BJ (cell line): ENCODE measurements at places on chromosomes 6 and 20.
A peak's percentile ranks its signal among the peaks of the same experiment; 100 is the strongest.

DNA sequence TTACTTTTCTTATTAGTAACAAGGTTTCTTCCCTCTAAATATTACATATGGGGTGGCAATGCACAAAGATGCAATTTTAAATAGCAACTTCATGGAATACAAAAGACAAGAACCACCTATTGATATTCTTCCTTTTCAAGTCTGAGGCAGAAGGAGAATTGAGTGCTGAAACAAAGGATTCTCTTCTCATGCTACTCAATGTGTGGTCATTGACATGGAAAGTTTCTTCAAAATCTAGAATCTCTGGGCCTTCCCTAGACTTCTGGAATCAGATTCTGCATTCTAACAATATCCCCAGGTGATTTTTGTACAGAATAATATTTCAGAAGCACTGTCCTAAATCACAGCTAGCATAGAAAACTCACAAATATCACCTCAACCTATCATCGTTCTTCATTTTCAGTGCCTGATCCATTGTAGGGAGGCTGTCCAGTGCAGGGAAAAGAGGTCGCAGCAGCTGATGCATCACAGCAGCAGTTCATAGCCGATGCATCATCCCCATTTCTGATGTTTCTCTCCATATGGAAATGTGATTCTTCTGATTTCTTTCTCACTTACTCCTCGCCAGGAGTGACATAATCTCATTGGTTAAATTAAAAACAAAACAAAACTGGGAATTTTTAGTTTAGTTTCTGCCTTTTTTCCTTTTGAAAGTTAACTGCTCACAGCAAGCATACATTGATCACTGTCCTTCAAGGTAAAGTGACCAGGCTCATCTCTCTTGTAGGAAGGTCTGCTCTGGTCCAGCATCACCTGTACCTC lies 139.5 kb upstream of the FAM83B start:
- DNase-seq = no peak

DNA sequence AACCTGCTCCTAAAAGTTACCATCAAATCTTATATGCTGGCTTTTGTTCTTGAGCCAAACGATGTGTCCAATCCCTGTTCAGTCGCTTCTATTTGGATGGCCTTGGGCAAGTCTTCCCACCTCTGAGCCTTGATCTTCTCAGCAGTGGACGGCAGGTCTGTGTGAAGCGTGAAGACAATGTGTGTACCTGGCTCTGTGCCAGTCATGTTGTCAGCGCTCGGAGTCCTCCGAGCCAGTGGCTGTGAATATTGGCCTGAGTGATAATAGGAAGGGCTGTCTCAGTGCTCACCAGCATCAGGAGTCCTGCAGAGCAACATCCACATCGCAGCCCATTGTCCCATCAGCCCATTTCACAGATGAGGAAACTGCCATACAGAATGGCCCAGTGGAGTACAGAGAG lies 219.0 kb downstream of the CDC5L start:
- DNase-seq = no peak

GRCh38 chr6:161374971-161375873 lies 101.4 kb upstream of the AGPAT4 start:
- no peak for DNase-seq

DNA sequence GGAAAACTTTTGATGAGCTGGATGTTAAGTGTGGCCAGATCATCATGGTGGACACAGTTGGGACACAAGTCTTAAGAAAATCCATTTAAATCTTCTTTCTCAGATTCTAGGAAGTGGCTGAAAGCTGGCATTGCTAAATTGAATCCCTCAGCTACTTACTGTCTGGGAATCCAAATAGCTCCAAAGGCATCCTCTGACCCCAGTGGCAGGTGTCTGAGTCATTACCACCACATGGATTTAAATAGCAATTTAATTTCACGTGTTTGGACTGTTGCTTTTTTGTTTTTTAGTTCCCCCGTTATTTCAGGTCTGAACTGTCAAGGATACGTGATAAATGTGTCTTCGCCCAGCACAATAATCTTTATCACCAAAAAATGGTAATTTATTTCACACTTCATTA lies 33.2 kb upstream of the HDGFL1 start:
- no peak for DNase-seq

GRCh38 chr20:18287546-18287914 lies 797 bp upstream of the ZNF133 start:
- DNase-seq = no peak

DNA sequence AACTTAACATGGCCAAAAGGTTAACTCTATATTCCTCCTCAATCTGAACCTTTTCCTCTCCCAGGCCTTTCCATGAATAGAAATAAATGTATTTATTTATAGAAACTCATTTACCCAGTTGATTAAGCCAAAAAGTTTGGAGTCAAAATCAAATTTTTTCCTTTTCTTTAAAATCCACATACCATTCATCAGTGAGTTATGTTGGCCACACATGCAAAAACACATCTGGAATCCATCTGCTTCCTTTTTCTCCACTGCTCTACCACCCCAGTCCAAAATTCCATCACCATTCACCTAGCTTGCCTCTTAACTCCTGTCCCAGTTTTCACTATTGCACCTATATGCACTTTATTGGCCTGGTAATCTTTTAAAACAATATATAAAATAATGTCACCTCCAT lies 62.4 kb upstream of the TMEM200A start:
- DNase-seq = peak; percentile 52

- DNase-seq = no peak
Measured at GRCh38 chr20:33475381-33476152, 14.3 kb upstream of the CBFA2T2 start.

GRCh38 chr6:14660806-14661579 lies 543.4 kb downstream of the CD83 start:
- no peak for DNase-seq

GRCh38 chr6:149410557-149410956 lies 10.5 kb downstream of the SUMO4 start:
- no peak for DNase-seq
